ENCODE measurements at places on chromosomes 7 and 10. TPM values are rescaled to one million over a fixed set of nuclear protein-coding genes. Genes with fewer than 3 reads are reported as not detected.

Gene TSPAN12
- 19.5 TPM for total RNA-seq

Gene NAT16
- 0.30 TPM for total RNA-seq

Gene EPHA1
- 176 TPM for total RNA-seq

Gene FASTK
- 86.3 TPM for total RNA-seq

Gene EBF3
- total RNA-seq, result 1.4 TPM

Gene FBXW4
- total RNA-seq, result 25.4 TPM

Gene NEUROG3
- total RNA-seq, result 0.14 TPM

Gene SLC26A5
- total RNA-seq, result not detected

Gene FAM180A
- not detected for total RNA-seq

DNA sequence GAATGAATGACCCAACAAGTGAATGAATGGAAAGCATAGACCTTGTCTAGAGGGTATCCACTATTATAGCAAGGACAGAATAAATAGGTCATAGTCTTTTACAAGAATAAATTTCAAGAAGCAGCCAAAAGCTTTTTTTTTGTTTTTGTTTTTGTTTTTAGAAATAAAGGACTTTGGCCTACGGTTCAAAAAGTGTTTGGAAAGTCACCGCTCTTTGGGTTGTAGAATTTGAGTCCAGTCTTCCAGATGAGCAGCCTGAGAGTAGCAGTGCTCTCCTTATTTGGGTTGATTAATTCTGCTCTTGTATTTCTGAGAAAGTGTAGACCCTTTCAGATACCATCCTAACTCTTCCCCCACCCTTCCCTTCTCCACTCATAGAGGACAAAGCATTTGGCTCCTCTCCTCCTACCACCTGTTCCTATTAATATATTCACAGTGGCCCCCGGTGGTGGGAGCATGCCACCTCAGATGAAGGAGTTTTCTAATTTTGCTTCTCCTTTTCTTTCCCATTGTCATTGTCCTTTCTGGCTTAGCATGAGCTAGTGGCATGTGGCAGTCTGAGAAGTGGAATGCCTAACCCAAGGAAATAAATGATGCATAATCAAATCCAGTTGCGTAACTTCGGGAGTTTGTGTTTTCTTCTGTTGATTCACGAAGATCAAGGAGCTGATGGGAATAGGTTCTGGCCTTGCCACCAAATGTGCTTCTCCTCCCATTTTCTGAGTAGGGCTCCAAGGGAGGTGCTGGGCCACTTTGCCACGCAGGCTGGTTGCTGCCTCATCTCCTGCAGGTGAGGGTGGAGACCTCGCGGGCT lies 114.7 kb downstream of the CHN2 start:
- DNase-seq, result no peak

- DNase-seq, result no peak
Measured at GRCh38 chr10:123986736-123987135, 95.1 kb upstream of the CPXM2 start.

GRCh38 chr7:16393862-16394422 lies 27.4 kb downstream of the CRPPA start:
- DNase-seq, result no peak

DNA sequence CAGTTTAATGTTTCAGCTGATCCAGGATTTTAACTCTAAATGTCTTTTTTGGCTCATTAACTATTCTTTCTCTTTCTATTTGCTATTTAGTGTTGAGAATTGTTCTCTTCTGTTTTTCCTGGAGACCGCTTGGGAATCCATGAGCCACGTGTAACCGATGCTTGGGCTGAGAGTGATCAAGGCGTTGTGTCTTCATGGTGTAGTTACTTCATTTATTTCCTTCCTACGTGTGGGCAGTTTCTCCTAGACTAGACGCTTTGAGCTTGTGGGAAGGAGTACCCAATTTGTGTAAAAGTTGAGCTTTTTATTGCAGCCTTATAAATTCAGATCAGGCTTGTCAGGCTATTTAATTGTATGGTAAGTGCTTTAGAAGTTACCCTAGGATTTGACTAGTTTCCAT lies 2.9 kb downstream of the EIF3B start:
- no peak for DNase-seq

- DNase-seq, result no peak
Measured at GRCh38 chr10:87534173-87534858, 29.6 kb downstream of the MINPP1 start.

GRCh38 chr7:128176696-128177095 lies 64.4 kb upstream of the LEP start:
- DNase-seq, result no peak

DNA sequence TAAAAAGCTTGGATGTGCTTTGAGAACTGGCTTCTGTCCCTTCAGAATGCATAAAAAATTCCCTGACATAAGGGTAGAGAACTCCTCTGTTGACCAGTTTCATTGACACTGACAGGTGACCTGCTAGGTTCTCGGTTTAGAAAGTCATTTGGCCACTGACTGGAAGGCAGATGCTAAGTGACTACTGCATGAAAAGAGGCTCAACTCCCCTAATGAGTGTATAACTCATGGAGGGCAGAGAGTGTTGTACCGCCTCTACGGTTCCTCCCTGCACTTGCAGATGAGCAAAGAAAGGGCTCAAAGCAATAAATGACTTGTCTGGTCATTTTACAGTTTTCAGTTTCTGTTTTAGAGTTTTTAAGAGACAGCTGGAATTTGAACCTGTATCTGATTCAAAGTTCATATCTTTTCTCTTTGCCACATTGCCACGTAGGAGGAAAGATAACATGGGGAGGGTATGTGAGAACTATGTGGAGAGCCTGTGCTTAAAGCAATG lies 2.9 kb upstream of the FGL2 start:
- no peak for DNase-seq

DNA sequence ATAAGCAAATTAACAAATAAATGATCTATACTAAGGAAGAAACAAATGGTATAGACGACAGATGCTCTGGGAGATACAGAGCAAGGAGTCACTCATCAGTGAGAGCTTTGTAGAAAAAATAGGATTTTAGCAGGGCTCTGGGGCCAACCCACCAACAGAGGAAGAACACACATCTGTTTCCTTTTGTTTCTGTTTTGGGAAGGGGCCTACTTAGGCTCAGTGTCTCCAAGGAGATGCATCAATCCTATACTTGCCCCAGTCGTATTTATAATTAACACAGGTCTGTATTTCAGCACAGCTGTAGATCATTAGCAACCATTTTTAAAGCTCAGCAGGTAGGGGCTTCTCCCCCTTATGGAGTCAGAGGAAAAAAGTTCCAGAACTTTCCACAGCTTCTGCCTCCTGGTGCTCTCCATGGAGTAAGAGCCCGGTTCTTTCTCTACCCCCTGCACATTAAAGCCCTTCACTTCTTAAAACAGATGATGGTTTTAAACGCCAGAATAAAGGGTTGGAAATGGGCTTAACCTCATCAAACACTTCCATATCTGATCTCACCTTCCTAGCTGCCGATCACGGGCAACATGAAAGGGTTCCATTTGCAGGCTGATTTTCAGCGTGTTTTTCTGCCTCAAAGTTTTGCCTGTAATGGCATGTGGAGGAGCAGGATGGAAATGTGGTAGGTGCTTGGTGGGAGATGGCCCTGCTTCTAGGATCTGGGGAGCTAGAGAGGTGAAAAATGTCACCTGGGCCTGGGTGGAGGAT lies 291.7 kb downstream of the TCF7L2 start:
- DNase-seq, result no peak

- peak; percentile 65 for DNase-seq
Measured at GRCh38 chr7:51451751-51452476, 135.3 kb upstream of the COBL start.

GRCh38 chr10:79984851-79985250 lies 35.9 kb upstream of the SFTPD start:
- DNase-seq, result no peak

DNA sequence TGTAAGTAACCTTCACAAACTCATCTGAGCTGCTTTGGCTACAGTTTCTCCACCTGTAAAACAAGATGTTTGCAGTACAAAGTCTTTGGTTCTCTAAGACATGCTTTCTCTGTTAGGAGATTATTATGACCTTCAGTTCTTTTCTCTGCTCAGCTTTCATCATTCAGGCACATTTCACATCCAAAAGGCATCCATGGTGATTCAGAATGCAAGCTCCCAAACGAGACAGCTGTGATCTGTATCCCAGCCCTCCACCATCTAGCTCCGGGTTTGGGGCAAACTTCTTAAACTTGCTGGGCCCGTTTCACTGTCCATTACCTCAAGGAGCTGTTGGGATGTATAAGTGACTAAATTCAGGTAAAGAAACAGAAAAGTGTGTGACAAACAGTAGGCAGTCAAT lies 95.8 kb upstream of the COL1A2 start:
- no peak for DNase-seq

- no peak for DNase-seq
Measured at GRCh38 chr7:33039257-33039902, 23.2 kb downstream of the NT5C3A start.

- DNase-seq, result no peak
Measured at GRCh38 chr7:16071246-16071857, 350.0 kb downstream of the CRPPA start.
